ENCODE measurements at places on chromosomes 4 and X.

GRCh38 chrX:129748305-129748704, 9.5 kb downstream of the XPNPEP2 start:
- no peak for DNase-seq

GRCh38 chrX:37666516-37666915, 19.1 kb upstream of the XK start:
- DNase-seq, result no peak

DNA sequence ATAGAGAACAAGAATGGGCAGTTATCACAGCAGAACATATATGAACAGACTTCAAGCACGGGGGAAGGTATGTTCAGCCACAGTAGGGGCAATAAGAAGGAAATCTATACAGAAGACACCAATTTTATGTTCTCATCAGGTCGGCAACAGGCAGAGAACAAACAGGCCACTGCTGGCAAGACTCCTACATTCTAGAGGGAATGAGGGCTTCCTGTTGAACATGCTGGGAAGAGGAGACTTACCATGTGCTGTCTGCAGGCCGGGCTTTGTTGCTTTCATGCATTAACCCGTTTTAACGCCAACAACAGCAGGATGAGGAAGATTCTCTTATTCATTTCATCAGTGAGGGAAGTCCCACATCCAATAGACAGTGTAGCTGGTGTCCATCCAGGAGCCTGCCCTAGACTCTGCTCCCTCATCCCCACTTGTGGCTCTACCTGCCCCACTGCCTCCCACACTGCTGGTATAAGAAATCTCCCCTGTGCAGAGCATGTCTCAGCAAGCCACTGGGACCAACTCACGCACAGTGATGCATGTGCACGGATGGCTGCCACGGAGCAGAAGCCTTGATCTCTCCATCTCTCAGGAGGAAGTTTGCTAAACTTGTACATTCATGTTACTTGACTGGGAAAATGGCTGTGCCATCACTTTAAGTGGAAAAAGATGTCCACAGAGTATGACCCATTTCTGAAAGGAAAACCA, 84.5 kb downstream of the ACOX3 start:
- DNase-seq, result no peak

DNA sequence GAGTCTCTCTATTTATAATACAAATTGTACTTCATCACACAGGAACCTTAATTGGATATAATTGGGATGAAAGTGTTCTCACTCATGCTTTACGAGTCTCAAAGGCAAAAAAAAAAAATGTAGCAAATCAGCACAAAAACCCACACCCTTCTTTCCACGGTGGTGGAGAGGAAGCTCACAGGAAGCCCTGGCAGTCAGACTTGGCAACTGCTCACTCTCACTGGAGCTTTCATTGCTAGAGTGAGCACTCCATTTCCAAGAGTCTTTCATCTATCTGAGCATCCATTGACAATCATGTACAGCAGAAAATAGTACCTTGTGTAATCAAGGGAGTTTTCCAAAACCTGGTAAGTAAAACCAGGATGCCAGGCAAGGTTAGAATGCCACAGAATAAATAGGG, 2159.4 kb upstream of the AGA start:
- no peak for DNase-seq

GRCh38 chr4:77453911-77454310, 151.7 kb upstream of the CXCL13 start:
- DNase-seq, result no peak

DNA sequence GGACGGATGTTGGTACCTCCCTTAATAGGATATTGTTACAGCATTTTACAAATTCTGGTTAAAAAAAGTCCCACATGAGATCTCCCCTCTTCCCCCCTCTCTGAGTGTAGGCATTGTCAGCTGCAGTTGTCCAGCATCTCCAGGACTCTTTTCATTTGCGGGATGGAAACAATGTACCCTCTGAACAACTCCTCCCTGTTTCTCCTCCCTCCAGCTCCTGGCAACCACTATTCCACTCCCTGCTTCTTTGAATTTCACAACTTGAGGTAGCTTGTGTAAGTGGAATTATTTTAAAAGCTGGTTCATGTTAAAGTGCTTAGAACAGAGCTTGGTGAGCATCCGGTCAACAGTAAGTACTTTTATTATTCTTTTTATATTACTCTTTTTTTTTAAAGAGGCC, 69.8 kb downstream of the TBL1X start:
- DNase-seq, result no peak

- no peak for DNase-seq
Observed at GRCh38 chr4:176601124-176601523, 191.6 kb downstream of the VEGFC start.

GRCh38 chr4:6199422-6199921, 877 bp downstream of the JAKMIP1 start:
- no peak for DNase-seq

DNA sequence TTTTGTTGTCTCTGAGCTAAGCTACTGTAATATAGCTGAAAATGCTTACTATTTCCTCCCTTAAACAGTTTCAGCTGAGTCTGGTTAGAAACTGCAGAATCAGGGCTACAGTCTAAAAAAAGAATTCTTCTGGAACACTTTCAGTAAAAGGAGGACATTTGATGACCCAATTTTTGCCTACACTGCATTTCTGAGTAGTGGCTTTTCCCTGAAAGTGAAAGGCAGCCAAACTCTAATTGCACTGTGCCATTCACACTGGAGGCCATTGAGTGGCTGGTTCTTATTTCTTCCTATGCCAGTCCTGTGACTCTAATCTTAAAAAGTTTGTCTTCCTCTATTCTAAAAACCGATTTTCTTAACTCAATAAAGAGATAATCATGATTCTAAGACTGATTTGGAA, 526.0 kb downstream of the CFAP47 start:
- DNase-seq, result no peak

DNA sequence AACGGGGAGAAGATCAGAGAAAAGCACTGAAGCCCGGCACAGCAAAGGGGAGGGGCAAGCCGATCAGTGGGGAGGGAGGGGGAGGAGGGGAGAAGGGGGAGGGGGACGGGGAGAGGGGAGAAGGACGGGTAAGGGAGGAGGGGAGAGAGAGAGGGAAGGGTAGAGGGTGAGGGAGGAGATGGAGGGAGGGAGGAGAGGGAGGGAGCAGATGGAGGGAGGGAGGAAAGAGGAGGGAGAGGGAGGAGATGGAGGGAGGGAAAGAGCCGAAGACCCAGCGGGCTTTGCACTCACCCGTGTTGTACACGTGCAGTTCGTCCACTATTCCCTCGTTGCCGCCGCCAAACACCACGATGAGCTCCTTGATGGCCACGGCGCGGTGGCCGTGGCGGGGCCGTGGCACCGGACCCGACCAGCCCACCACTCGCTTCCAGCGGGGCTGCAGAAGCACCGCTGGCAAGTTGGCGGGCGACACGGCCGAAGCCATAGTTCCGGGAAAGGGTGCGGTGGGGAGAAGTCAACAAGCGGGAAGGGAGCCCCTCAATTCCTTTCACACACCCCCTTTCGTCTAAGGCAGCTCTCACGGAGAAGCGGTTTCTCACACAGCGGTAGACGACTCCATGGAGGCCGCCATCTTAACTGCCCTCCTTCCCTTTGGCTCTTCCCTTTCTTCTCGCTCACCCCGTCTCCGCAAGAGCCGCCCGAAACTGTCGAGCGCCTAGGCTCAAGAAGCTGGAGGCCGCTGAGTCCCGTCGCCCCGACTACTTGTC, 1.1 kb downstream of the HCFC1 start:
- DNase-seq, result peak; percentile 18

DNA sequence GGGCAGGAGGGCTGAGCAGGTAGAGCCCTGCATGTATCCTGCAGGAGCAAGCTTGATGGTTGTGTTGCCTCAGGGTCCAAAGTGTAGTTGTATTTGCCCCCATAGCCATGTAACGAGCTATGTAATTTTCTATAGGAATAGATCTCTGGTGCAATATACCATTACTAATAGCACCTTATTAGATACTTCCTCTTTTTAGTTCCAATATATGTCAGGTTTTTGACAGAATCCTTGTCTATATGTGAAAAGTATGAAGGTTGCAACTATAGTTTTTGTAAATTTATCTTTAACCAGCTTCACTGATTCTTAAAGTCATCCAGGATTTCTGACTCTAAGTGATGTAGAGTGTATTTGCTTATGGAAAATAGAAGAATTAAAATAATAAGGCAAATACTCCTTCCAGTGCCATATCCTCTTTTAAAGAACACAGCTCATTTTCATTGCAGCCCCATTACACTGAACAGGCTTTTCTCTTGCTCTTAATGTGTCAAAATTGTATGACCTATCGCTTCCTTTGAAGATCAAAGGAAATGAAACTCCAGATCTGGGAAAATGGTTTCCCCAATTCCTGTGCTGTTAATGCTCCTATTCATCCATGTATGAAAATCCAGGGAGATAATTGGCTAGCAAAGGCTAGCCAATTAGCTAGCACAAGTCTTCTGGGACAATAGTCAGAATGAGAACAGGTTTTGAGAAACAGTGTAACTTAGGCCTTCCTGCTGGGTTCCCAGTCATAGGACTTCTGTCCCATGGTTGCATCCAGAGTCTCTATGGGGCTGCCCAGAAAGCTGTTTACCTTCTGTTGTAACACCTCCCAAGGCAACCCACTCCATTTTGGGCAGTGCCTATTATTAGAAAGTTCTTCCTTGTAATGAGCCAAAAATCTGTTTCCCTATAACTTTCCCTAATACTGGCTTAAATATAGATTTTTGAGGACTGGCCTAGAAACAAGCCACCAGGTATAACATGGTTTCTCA, 90.6 kb downstream of the TSPAN7 start:
- no peak for DNase-seq

DNA sequence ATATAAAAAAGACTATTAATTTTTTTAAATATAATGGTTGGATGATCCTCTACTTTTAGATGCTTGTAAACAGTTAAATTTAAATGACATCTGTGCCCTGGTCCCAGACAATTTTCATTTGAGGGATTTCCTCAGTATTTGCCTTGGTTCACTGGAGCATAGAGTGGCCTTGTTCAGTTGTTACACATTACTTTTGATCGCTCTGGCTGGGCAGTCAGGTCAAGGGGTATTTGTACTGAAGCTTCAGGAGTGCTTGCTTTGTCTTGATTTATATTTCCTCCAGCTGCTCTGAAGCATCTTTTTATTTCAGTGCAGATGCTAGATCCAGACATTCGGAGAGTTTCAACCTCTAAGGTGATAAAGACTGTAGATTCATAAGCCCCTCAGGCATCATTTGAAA, 50.0 kb downstream of the COMMD8 start:
- DNase-seq, result no peak

DNA sequence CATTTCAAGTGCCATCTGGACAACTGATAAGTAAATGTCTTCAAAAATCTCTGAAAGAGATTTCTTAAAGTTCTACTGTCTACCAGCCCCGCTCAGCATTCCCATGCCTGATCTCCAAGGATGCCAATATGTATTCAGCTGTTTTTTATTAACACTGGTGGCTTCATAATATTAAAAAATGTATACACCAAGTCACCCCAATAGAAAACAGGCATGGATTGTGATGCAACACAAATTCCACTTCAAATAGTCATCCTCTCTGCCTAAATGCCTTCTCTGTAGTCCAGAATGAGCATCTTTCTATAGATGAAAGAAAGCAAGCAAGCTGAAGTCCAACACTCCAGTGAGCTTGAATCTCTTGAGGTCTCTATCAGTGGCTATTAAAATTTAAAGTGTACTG, 152.2 kb upstream of the PPARGC1A start:
- no peak for DNase-seq

- DNase-seq, result no peak
Observed at GRCh38 chrX:103002576-103002975, 61.4 kb downstream of the BEX1 start.

GRCh38 chrX:124239911-124240310, 92.5 kb upstream of the TEX13D start:
- DNase-seq, result no peak
